ENCODE measurements at places on chromosomes 6 and 20.

- peak; percentile 57 for DNase-seq
Observed at GRCh38 chr6:104630955-104631354, 228.8 kb downstream of the HACE1 start.

DNA sequence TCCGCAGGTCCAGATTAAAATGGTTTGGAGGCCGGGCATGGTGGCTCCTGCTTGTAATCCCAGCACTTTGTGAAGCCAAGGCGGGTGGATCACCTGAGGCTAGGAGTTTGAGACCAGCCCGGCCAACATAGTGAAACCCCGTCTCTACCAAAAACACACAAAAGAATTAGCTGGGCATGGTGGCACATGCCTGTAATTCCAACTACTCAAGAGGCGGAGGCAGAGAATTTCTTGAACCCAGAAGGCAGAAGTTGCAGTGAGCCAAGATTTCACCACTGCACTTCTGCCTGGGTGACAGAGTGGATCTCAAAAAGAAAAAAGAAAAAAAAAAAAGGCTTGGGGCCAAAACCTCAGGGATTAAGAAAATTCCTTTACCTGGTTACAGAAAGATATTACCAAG, 30.5 kb downstream of the C6orf15 start:
- DNase-seq, result no peak

GRCh38 chr6:166744223-166745134, 117.4 kb upstream of the RPS6KA2 start:
- no peak for DNase-seq

DNA sequence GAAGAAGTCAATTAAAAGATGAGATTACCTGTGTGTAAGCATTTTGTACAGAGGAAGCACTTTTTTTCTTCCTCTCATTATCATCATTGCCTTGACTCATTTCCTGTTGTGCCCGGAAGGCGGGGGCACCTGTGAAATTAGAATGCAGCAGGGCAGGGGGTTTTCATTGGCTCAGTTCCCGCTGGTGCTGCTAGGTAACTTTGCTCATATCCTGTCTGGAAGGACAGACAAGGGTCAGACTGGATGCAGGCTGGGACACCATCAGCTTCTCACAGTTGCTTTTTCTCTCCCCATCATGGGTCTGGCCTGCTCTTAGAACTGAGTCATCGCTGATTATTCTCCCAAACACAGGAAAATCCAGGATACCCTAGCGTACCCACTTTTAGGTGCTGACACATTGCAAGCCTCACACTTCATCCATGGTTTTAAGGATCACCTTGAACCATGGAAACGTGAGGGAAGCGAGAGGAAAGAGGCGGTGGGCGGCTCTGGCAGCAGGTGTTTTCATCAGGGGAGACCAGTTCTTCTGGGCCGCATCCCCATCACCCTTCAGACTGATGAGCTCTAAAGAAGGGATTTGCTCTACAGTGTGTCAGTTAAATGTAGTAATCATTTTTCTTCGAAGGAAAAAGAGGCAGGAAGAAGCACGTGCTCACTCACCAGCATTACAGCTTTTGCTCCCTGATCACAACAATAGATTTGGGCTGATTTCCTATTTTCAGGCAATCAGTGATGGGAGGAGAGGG, 195.7 kb upstream of the SASH1 start:
- no peak for DNase-seq

- DNase-seq, result no peak
Observed at GRCh38 chr20:51093240-51093763, 70.4 kb upstream of the KCNG1 start.

Data from G401 (cell line).